Dermis lymphatic vessel endothelial cell (primary cell): ENCODE measurements at places on chromosomes 12 and 14. TPM values are rescaled to one million over a fixed set of nuclear protein-coding genes. Genes with fewer than 3 reads are reported as not detected.

Gene RNASE1
- 0.43 and 0.98 TPM in 2 replicates for total RNA-seq

Gene TSHR
- not detected in 2 replicates for total RNA-seq

Gene KLHL33
- 0.09 and 0.11 TPM in 2 replicates for total RNA-seq

Gene GPX2
- total RNA-seq: not detected in 2 replicates

Gene MAP3K9
- total RNA-seq: 0.11 and 0.17 TPM in 2 replicates

Gene OASL
- under 0.01 and 0.11 TPM in 2 replicates for total RNA-seq

Gene NID2
- 30.8 and 62.4 TPM in 2 replicates for total RNA-seq

Gene GALNT8
- total RNA-seq: 0.09 and 0.11 TPM in 2 replicates

Gene STXBP6
- 17.8 and 71.6 TPM in 2 replicates for total RNA-seq

Gene PLEKHH1
- total RNA-seq: 0.11 and 0.17 TPM in 2 replicates

Gene AQP2
- not detected in 2 replicates for total RNA-seq

Gene KRT5
- 0.11 TPM in 1 of 2 replicates, not detected in the other for total RNA-seq

Gene KRT83
- not detected in 2 replicates for total RNA-seq

Gene HCAR1
- total RNA-seq: under 0.01 TPM in 2 replicates

Gene AQP5
- not detected in 2 replicates for total RNA-seq

Gene HOXC12
- total RNA-seq: under 0.01 TPM in 1 of 2 replicates, not detected in the other

Gene METAP2
- 50.8 and 90.5 TPM in 2 replicates for total RNA-seq

Gene CCDC196
- not detected in 2 replicates for total RNA-seq

Gene PTPN21
- 5.3 TPM in 2 replicates for total RNA-seq

Gene TMEM63C
- 0.86 TPM in 1 of 2 replicates, not detected in the other for total RNA-seq

Gene FOXM1
- 1.3 TPM in 2 replicates for total RNA-seq

Gene LGR5
- total RNA-seq: not detected in 2 replicates

Gene KRT72
- total RNA-seq: not detected in 2 replicates

Gene STYK1
- total RNA-seq: 2.7 and 7.8 TPM in 2 replicates
